ENCODE measurements at places on chromosomes 5 and 9.

- DNase-seq, result no peak
Measured at GRCh38 chr5:6710551-6711318, 2.5 kb upstream of the TENT4A start.

DNA sequence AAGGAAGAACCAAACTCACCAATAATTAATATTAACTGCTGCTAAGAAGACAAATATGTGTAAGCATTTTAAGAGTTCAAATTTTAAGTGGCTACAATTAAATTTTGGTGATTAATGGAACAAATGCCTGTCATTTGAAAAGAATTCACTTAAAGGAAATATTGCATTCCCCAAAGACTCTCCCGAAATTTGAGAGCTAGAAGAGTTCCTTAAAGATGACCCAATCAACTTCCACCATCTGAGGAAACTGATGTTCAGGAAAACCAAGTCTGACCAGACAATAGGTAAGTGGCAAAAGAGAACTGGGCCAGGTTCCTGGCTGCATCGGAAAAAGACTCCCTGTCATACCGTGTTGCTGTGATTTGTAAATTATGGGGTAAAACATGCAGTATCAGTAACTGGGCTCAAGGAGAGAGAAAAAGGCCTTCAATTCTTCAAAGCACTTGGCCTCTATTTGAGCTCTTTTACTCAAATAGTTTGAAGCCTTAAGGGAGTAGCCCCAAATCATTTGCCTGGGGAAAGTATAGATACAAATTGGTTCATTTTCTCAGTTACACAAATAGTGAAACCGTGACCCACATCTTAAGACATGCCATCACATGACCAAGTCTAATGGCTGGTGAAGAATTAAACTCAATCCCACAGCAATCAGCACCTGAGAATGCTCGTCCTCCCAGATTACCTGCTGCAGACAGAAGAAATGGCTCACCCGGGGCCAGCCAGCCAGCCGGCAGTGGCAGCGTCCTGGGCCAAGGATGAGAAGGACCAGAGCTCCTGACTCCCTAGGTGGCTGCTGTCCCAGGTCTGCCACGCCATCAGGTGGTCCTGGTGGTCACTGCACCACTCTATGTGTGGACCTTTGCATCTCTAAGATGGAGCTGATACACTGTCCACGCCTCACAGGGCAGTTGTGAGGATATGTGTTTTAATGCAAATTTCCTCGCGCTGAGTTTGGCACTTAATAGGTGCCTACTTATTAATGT, 162.9 kb downstream of the TTLL11 start:
- peak; percentile 27 for DNase-seq

DNA sequence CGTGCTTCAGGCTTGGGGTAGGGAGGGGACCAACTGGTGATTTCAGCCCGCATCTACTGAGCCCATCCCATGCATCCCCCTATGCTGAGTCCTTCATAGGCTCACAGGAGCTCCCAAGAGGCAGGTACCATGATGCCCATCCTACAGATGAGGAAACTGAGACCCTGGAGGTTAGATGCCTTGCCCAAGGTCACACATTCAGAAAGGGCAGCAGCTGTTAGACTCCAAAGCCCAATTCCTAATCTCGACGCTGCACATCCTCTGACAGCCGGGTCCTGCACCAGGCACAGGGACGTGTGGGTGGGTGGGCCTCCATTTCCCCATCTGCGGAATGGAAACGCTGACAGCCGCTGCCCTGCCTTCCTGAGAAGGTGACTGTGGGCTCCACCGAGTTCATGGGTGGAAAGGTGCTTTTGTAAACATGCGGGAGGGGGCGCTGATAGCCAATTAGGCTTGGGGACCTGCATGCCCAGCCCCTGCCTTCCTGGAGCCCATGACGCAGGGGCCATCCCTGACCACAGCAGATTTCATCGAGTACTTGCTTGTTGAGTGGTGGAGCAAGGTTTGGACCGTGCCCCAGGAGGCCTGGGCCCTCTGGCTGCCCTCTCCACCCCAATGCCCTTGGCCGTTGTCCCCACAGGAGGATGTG, 2.2 kb downstream of the DNM1 start:
- DNase-seq, result no peak

- DNase-seq, result no peak
Measured at GRCh38 chr5:134468921-134469400, 56.5 kb upstream of the JADE2 start.

GRCh38 chr5:9544502-9545135, 1.3 kb downstream of the SEMA5A start:
- peak; percentile 67 for DNase-seq

- DNase-seq, result no peak
Measured at GRCh38 chr5:124253203-124253810, 493.1 kb downstream of the ZNF608 start.

- no peak for DNase-seq
Measured at GRCh38 chr9:18012170-18012569, 433.3 kb downstream of the SH3GL2 start.

DNA sequence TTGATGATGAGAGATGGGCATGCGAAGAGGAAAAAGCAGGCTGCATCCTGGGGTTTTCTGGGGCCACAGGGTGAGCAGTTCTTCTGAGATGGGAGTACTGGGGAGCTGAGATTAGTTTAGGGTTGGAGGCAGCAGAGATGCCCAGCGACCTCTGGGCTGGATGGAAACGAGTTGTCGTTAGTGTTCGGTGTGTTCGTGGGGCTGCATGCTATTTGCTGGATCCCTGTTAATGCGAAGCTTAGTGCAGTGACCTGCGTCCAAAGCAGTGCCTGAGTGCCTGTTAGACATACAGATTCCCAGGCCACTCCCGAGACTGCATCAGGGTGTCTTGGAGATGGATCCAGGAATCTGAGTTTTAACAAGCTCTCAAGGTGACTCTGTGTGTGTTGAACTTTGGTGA, 201.3 kb downstream of the CACNA1B start:
- DNase-seq, result no peak

DNA sequence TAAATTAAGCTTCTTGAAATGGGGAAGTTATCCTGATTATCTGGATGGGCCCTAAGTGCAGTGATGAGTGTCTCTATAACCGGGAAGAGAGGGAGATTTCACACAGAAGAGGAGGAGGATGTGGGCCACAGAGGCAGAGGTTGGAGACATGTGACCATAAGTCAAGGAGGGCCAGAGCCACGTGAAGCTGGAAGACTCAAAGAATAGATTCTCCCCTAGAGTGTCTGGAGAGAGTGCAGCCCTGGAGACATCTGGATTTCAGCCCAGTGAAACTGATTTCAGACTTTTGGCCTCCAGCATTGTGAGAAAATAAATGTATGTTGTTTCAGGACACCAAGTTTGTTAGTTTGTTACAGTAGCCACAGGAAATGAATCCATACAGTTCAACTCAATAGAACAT, 442.9 kb downstream of the NTRK2 start:
- no peak for DNase-seq

GRCh38 chr5:98774192-98775033, 950 bp downstream of the RGMB start:
- peak; percentile 77 for DNase-seq

GRCh38 chr9:16213781-16214515, 656.5 kb downstream of the BNC2 start:
- DNase-seq, result no peak

GRCh38 chr5:159850160-159850559, 66.1 kb upstream of the ADRA1B start:
- DNase-seq, result no peak

DNA sequence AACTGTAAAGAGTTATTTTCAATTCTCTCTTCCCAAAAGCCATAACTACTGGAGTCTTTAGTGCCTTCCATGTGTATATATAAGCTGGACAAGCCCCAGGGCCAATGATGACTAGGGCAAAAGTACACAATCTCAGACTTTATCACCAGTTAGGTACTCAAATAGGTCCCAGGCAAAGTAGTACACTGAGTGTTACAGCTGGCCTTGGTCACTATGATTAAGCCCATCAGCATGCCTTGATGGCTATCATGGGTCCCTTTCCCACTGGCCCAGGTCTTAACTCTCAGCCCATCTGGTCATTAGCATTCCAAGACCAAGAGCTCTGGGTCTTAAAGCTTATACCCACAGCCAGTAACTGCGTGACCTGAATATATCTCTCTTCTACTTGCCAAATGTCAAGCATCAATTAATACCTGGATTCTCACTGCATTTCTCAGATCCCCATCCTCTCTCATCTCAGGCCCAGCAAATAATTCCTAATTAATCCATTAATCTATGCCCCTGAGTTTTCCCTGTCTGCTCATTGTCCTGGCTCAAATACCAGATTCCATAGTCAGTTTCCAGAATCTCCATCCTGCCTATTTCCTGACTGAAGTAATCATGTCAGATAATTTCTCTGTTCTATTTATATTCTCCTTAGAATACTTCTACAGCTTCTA, 62.3 kb downstream of the NR6A1 start:
- DNase-seq, result no peak

DNA sequence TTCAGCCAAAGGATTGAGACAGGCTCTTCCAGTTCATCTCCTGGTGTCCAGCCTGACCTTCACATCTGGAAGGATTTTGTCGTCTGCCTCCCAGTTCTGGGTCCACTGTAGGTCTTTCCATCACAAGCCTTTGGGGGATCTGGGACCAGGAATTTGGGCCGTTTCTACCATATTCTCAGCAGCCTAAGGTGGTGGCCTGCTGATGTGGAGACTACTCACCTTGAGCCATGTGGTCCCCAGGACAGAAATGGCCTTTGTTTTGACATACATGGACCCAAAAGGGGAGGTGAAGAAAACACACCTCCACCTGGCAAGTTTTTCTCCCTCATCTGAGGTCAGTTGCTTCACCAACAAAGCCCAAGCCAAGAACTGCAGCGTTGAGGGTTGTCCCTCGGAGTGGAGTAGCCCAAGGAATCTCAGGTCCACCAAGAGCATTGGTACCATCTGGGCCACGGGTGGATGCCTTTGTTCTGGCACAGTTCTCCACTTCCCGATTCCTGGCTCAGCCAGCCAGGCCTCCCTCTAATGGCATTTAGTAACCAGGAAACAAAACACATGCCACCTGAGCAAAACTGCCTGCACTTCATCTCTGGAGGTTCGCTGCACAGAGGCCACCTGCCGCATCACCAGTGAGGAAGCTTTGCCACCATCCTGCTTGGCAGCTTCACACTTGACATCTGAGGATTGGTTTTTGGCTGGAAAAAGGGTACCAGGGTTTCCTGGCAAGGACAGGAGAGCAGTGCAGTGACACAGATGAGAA, 24.7 kb downstream of the AMBP start:
- DNase-seq, result no peak

GRCh38 chr5:76547242-76547890, 75.8 kb downstream of the F2RL2 start:
- DNase-seq, result peak; percentile 81

DNA sequence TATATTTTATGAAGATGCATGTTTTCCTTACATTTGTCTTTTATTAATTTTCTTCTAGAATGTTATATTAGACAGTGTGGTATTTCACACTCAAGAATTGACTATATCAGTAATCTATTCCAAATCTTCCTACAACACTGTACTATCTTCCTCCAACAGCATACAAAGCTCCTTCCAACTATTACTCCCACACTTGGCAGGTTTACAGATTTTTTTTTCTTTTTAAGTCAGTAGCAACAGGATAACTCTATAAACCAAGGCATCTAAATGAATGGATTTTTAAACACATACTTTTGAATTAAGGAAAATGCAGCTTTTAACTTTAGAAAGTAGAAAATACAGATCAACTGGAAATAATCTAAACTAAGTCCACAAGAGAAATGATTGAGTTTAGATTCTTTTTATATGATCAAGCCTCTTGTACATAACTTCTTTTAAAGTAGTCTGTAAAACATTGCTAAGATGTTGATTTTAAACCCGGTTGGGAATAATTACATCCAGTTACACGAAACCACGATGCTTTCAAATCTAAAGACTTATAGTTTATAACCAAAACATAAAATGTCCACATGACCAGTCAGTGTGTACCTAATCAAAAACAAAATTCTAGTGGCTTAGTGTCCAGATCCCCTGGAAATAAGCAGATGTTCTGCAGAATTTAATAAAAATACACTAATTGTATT, 281.6 kb downstream of the ADAMTS6 start:
- DNase-seq, result no peak

GRCh38 chr5:39226100-39226451, 6.7 kb upstream of the FYB1 start:
- DNase-seq, result no peak

GRCh38 chr9:108642871-108643270, 212.9 kb downstream of the ACTL7B start:
- no peak for DNase-seq

GRCh38 chr5:67827541-67827940, 388.0 kb upstream of the PIK3R1 start:
- DNase-seq, result no peak

Data from GM12865 (cell line).